ENCODE measurements at places on chromosomes 3 and 15.

- no peak for DNase-seq
These were observed 179.7 kb upstream of the NDN start for GRCh38 chr15:23866832-23867231.

DNA sequence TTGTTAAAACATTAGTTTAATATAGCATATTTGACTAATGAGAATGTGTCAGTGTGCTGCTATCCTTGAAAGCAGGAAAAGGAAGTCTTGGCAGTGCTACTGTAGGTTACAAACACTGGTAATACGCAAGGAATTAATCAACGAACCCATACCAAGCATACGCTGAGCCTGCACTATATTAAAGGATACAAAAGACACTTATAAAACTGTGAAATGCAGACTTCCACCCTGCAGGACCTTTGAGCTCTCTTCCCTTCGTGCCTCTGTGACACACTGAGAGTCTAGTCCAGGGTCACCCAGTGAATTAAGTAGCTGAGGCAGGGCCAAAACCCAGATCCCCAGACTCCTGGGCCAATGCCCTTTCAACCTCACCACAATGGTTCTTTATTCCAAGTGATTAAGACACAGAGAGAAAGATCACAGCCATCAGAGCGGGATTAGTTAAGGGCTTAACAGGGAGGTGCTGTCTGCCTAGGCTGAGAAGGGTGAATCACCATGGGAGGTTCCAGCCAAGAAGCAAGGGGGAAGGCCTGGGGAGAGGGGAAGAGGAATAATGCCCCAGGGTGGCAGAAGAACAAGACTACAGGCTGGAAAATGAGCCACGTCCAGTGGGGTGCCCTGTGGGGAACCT is 6.8 kb downstream of the ANXA2 start:
- DNase-seq: no peak

DNA sequence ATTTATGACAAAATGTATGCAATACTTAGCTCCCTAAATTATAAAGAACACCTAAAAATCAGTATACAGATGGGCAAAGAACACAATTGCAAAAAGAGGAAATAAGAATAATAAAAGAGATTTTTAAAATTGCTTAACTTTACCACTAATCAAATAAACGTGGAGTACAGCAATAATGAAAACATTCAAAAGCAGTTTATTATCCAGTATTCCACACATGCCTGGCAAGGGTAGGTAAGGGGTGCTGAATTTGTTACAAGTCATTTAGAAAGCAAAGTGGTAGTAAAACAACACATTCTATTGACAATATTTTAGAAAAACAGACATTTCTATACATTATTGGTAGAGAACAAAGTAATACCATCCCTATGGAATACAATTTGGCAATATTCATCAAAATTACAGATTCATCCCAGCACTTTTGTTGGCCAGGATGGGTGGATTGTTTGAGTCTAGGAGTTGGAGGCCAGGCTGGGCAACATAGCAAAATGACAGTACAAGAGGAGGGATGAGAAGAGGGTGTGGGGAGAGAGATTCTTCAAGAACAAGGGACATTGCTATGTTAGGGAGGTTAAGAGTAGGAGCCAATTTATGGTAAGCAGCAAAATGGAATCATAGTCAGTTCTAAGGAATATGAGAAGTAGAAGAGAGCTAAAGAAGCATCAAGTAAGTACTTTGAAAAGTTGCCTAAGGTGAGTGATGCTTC is 3.7 kb upstream of the ACKR4 start:
- DNase-seq: no peak

- DNase-seq: no peak
These were observed 640.4 kb upstream of the ARPP21 start for GRCh38 chr3:34998902-34999301.

- no peak for DNase-seq
These were observed 227.1 kb downstream of the SI start for GRCh38 chr3:164851204-164851603.

DNA sequence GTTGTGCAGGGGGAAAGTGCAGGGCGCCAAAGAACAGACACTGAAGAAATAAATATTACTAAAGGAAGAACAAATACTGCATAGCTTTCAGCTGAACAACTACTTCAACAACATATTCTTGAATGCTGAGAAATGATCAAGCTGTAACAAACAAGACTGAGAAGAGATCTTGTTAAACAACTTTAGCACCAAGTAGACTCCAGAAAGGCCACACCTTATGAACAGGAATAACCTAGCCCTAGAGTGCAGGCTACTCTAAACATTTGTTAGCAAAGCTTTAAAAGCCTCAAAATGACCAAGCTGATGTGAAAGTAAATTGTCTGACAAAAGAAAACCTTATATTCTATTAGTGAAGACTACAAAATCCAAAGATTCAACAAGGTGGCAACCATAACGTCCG is 83.2 kb downstream of the POLQ start:
- no peak for DNase-seq

DNA sequence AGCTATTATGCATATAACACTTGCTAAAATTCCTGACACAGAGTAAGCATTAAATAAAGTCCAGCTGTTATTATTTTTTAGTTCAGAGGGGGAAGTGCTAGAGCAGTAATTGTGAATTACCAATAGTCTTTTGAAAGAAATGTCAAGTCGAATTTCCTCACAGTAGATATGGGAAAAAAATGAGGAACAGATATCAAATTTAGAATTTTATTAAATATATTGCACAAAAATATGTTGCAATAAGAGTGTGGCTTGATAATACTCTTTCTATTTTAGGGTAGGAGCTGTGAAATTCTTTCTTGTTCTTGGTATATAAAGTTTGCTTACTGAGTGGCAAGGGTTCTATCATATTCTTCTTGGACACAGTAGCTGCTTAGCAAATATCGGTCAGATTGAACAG is 181.3 kb downstream of the NFKBIZ start:
- no peak for DNase-seq

- DNase-seq: no peak
These were observed 131.0 kb downstream of the PDZRN3 start for GRCh38 chr3:73493543-73494308.

- DNase-seq: no peak
These were observed 100.4 kb upstream of the SEMA6D start for GRCh38 chr15:47616876-47617275.

DNA sequence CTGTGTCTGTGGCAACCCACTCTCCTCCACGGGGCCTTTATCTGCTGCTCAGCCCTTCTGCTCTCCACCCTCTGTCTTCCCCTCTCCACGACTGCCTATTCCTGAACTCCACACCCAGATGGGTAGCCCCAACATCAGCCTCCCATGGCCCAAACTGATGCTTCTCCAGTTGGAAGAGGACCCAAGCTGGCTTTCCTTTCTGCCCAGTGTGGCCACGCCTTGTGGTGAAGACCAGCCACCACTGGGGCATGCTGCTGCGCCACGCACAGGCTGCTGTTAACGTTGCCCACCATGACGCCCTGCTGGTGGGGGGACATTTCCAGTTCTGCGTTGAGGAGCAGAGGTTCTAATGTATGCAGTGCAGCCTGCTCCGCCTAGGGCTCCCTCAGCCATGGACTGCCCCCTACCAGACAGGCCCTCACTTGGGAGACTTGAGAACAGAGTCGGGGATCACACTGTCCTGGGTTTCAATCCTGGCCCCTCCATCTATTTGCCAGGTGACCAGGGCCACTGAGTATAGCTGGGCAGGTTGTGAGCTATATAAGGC is 26.9 kb downstream of the CFAP100 start:
- no peak for DNase-seq

DNA sequence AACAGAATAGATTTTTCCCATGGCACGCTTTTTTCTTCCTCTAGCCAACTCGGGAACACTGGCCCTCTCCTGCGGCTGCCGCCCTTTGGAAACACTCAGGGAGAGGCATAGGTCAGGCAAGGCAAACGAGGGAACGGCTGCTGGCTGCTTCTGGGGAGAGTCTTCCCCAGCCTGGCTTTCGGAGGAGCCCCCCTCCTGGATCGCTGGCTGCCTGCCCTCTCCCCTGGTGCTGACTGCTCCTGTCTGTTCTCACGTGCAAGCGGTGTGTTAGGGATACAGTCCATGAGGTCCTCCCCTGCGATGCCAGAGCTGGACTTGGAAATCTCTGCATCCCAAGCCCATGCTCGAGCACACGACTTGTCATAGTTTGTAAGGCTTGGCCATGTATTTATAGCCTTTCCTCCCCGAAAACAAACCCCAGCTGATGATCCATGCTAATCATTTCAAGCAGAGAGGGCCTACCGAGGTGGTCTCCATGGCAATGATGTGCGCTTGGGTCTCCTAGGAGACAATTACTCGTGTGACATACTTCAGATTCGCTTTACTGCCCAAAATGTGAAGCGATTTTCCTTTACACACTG is 315.6 kb upstream of the ATP10A start:
- DNase-seq: no peak

GRCh38 chr3:8443829-8444791 is 57.5 kb upstream of the LMCD1 start:
- peak; percentile 45 for DNase-seq

DNA sequence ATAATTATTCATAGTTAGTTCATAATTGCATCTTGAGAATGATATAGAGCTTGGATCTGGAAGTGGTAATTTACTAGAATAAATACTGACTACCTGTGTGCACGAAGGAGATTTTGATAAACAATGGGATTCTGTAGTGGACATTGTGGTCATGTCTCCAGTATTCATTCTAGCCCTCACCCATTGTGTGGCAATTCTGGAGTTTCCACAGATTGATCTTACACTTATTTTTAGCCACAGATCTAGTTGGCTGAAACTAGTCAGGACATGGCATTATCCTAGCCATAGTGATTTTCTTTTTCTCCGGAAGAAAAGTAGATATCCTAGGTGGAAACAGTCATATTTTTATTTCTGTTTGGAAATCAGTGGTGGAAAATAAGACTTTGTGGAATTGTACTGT is 833.1 kb downstream of the NAALADL2 start:
- no peak for DNase-seq

- DNase-seq: no peak
These were observed 60.5 kb downstream of the SH3BP5 start for GRCh38 chr3:15271785-15272381.

DNA sequence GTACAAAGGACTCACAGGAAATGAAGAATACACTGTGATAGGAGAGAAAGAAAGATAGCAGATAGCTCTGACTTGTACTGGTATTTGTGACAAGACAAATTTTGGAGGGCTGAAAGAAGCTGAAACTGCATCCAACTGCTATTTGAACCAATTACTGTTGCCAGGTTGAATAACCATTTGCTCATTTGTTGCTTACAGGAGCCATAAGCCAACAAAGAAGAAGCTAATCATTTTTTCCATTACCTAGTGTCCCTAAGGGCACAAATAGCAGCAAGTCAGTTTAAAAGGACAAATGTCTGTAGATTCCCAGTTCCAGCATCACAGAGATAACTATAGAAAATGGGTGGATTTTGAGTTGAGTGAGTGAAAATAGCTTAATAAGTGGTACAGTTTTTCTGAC is 376.9 kb upstream of the ARPP21 start:
- DNase-seq: no peak

- DNase-seq: no peak
These were observed 98.6 kb downstream of the FBLN2 start for GRCh38 chr3:13647298-13648059.

- no peak for DNase-seq
These were observed 8.4 kb upstream of the SNRPA1 start for GRCh38 chr15:101303408-101303807.

DNA sequence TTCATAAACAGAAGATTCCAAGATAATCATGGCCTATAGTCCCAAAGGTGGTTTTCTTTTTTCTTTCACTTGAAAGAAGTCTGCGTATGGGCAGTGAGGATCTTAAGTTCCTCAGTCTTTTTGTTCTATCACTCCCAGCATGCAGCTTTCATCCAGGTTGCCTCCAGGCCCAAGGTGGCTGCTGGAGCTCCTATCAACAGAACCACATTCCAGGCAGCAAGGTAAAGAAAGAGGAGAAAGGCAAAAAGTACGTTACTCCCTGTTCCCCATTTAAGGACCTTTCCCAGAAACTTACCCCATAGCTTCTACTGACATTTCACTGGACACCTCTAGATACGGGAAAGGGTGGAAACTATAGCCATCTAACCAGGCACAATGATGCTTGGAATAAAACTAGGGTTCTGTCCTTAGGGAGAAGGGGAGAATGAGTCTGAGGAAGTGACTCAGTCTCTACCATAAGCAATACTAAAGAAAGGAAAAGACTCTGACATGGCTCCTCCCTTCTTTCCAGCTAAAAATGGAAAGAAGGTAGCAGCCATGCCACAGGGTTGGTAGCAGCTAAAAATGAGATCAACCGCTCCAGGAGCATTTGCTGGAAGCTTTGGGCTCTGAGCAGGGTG is 313.9 kb upstream of the NR2E3 start:
- DNase-seq: no peak

GRCh38 chr15:86804406-86804805 is 724.7 kb downstream of the AGBL1 start:
- DNase-seq: no peak

- DNase-seq: no peak
These were observed 56.3 kb upstream of the TMCO5A start for GRCh38 chr15:37877851-37878741.

GRCh38 chr15:91940496-91941381 is 87.2 kb downstream of the SLCO3A1 start:
- DNase-seq: no peak

GRCh38 chr3:9600597-9600996 is 47.0 kb upstream of the LHFPL4 start:
- peak; percentile 4 for DNase-seq

DNA sequence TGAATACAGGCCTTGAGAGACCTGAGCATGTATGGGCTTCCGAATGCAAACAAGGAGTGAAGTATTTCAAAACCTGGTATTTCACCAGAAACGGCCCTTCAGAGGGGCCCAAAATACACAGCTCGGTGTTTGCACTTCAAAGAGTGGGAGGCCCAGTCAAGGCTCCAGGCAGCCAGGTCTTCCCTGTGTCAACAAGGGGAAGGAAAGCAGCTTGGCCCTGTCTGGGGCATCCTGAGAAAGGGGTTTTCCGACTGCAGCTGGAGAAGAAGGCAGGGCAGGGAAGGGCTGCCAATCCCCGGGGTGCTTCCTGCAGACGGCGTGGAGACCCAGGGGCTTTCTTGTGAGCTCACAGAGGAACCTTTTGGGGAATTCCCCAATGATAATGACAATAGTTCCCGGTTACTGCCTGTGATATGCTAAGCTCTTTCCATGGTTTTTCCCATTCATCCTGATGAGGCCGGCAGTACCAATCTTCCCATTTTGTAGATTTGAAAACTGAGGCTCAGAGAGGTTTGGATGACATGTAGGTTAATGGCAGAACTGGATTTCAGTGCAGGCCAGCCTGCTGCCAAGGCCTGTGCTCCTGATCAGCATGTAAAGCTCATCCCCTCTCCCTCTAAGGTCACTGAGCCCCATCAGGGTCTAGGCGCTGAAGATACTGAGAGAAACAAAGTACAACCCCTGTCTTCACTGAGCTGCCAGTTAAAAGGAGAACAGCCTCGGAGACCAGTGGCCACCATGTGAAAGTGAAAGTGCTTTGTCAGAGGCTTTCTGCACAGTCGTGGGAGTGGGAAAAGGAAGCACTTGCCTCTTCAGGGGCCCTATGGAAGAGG is 43.0 kb upstream of the TLE3 start:
- no peak for DNase-seq
